Endothelial cell of umbilical vein (primary cell): ENCODE measurements at places on chromosomes 5 and 9. TPM values are rescaled to one million over a fixed set of nuclear protein-coding genes. Genes with fewer than 3 reads are reported as not detected.

DNA sequence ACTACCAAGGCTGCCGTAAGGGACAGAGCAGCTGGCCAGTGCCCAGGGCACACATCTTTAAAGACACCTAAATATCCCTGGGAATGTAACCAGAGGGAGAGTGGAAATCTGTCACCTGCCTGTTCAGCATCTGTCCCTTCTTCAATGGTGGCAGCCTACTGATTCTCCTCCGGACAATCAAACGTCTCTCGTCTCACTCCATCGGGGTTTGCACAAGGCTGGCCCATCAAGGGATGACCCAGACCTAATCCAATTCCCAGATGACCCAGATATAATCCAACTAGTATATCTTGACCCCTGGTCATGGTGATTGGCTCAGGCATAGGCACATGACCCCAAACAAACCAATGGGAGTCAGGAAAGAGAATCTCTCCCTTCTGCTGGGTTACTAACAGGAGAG, 93.5 kb downstream of the HRH2 start:
- no peak for DNase-seq

DNA sequence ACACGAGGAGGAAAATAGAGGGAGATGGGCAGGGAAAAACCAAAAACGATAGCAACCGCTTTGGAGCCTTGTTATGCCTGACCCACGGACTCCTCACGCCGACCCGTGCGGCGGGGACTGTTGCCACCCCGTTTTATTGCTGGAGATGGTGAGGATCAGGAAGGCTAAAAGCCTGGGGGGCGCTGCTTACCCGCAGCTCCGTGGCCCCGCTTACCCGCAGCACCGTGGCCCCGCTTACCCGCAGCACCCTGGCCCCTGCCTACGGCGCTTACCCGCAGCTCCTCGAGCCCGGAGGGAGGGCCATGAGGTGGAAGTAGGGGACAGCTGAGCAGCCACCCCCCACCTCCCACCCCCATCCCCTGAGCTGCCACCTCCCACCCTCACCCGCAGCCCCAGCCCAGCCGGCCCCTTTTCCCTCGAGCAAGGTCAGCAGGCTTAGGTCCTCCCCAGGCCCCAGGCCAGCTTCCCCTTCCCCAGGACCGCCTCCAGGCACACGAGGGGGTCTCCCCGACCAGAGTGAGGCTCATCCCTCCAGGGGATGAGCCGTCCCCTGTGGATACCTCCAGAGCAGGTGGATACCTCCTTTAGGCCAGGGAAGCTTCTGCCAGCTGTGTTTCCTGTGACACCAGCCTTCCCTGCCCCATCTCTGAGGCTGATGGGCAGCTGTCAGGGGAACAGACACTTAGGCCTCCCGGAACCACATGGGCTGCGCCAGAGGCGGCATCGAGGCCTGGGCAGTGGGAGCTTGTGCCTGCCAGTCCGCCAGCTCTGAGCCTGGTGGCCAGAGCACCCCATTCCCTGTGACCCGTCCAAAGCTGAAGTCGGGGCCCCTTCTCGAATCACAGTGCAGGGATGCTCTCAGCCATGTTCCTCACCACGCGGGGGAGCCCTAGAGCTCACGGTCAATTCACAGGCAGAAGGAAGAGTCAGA, 92.3 kb downstream of the LMX1B start:
- DNase-seq, result peak; percentile 28

GRCh38 chr9:123368023-123368422, 12.0 kb downstream of the CRB2 start:
- no peak for DNase-seq

GRCh38 chr9:133188843-133189180, 20.2 kb downstream of the OBP2B start:
- no peak for DNase-seq

GRCh38 chr9:31824860-31825259, 559.6 kb upstream of the ACO1 start:
- no peak for DNase-seq

DNA sequence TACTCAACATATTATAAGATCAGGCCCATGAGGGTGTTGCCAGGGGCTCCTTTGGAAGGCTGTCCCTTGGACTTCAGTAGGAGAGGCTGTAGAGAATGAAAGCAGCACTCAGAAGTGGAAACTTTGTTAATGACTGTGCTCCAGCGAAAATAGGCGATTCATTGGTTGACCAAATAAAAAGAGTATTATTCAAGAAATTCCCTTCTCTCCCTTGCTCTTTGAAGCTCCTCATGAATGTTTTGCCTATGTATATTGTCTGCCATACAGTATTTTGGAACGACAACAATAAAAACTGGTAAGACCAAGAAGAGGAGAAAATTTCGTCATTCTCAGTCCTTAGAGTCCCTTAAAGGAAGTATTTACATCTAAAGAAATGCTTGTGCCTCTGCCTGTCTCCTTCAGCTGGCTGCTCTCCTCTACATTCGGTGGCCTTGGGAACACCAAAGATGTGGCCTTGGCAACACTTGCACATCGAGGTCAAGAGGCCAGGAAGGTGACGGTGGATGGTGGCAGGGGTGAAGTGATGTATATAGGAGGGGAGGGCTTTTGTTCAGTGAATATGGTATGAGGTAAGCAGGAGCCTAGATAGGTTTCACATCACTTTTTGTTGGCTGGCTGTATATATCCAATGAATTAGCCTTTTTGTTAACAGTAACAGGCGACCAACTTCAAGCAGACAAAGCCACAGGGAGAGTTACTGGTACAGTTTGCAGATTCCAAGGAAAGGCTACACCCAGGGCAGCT, 95.0 kb upstream of the ACTBL2 start:
- no peak for DNase-seq

GRCh38 chr9:95771556-95772246, 103.8 kb upstream of the ERCC6L2 start:
- DNase-seq, result no peak

- DNase-seq, result no peak
Observed at GRCh38 chr5:112356178-112356956, 62.7 kb downstream of the EPB41L4A start.

SURF1 gene
- total RNA-seq, result 12.0 and 22.8 TPM in 2 replicates

GRCh38 chr5:2810644-2811043, 59.2 kb upstream of the IRX2 start:
- no peak for DNase-seq

STK10 gene
- total RNA-seq, result 47.2 and 57.9 TPM in 2 replicates

DNA sequence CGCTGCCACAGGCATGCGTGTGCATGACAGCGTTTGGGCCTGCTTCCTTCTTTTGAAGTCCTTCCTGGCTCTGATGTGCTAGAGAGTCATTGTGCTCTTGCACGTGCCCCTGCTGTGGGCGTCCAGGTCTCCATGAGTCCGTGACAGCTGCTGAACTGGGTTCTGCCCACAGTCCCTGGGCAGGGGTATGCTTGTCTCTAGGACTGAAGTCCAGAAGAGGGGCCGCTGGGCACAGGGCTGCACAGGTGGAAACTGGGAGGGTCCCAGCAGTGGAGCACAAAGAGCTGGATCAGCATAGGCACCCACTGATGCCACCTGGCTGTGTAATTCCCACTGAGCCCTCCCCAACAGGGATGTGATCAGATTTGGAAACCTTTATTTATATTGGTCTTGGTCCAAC, 169.4 kb downstream of the IRX2 start:
- no peak for DNase-seq

NR2F1 gene
- total RNA-seq, result 21.5 and 23.9 TPM in 2 replicates

FYB1 gene
- 0.44 TPM in 1 of 2 replicates, not detected in the other for total RNA-seq

SAXO1 gene
- not detected in 2 replicates for total RNA-seq

GRCh38 chr9:35859990-35860339, 10.2 kb downstream of the OR13J1 start:
- DNase-seq, result no peak

FOXI1 gene
- total RNA-seq, result not detected in 2 replicates

RANBP17 gene
- total RNA-seq, result 13.6 and 17.1 TPM in 2 replicates

GRCh38 chr5:138964647-138965201, 89.6 kb upstream of the LRRTM2 start:
- no peak for DNase-seq

DNA sequence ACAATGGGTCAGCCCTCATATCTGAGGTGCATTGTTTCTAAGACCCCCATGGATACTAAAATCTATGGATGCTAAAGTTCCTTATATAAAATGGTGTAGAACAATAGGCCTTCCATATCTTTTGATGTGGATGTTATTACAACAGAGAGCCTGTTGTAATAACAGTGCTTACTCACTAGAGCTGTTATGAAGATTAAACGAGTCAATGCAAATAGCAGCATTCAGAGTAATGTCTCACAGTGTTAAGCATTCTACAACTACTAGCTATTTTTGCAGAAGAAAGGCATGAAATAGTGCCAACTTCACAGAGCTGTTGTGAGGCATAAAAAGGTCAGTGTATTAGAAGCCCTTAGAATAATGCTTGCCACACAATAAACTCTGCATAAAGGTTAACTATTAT, 13.0 kb downstream of the CHSY3 start:
- DNase-seq, result no peak

GRCh38 chr9:841371-842209, at the start of gene DMRT1:
TSS of gene DMRT1 (plus strand) at chr9:841697. CDS start at chr9:841839, 142 bp downstream.
- no peak for DNase-seq

DNA sequence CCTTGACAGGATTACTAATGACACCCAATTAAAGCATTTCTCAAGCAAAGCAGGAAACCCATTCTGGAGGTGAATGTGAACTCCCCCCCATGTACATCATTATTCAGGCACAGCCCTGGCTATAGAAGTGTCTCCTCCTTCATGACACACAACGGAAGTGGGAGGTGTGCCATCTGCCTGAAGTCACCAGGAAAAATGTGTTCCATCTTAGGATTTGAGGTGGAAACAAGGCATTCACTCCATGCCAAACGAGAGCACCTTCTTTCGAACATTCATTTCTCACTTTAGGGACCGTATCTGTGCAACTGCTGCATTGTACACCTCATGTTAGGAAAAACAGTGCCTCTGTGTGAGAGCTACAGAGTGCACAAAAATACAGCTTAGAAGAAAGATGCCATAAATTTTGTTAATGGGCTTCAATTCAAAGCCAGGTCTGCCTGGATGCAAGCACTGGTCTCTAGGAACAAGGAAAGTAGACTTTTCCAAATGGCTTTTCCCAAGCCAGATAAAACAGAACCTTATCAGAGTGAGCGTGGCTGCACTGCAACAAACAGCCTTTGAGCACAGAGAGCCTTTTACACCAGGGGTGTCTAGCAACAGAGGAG, 19.4 kb downstream of the GOLM1 start:
- no peak for DNase-seq

DNA sequence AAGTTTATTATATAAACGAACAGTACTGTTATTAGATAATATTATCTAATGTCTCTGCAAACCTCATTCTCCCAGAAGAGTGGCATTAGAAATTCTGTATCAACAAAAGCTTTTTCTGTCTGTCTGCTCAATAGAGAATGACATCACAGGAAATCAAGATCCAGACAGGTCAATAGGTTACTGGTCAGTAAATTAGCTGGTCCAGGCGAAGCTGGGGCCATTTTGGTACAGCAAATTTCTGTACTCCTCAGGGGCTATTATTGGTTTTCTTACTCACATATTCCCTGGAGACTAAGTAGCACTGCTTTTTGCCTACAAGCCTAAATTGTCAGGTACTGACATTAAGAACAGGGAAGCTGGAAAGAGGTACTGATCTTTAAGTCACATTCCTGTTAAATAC, 80.5 kb downstream of the PLPP1 start:
- DNase-seq, result peak; percentile 35

GPR150 gene
- total RNA-seq, result 0.31 and 0.35 TPM in 2 replicates

DNA sequence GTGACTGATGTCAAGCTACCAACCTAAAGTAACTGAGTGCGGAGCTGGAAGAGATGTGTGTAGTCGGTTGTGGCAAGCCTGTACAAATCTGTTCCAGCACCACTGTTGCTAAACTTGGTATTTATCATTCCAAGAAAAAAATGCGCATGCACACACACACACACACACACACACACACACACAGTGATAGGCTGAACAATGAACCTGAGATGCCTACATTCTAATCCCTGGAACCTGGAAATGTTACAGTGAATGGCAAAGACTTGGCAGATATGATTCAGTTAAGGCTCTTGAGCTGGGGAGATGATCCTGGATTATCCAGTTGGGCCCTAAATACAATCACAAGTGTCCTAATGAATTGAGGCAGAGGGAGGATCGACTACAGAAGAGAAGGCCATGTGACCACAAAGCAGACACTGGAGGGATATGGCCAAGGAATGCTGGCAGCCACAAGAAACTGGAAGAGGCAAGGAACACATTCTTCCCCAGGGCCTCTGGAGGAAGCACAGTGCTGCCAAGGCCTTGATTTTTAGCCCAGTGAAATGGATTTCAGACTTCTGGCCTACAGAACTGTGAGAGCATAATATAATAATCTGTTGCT, 49.7 kb upstream of the LHFPL2 start:
- peak; percentile 12 for DNase-seq

DNA sequence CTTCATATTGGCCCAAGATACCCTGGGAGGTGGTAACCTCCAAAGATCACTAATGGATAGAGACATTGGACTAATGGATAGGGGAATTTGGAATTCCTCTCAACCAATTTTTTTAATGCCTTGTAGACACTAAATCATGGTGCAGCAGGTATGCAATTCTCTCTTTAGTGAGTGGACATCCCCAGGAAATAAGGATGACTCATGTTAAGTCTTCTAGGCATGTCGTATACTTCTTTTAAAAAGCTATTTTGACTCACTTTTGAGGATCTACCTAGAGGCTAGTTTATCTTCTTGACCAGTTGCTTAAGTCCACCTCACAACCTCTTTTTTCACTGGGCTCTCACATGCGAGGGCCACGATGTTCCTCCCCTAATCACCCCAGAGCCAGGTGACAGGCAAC, 211.6 kb upstream of the CDH12 start:
- no peak for DNase-seq

GRCh38 chr9:74940600-74940999, 12.1 kb downstream of the C9orf40 start:
- DNase-seq, result peak; percentile 10

- peak; percentile 32 for DNase-seq
Observed at GRCh38 chr5:39835371-39835770, 410.6 kb upstream of the DAB2 start.

DNA sequence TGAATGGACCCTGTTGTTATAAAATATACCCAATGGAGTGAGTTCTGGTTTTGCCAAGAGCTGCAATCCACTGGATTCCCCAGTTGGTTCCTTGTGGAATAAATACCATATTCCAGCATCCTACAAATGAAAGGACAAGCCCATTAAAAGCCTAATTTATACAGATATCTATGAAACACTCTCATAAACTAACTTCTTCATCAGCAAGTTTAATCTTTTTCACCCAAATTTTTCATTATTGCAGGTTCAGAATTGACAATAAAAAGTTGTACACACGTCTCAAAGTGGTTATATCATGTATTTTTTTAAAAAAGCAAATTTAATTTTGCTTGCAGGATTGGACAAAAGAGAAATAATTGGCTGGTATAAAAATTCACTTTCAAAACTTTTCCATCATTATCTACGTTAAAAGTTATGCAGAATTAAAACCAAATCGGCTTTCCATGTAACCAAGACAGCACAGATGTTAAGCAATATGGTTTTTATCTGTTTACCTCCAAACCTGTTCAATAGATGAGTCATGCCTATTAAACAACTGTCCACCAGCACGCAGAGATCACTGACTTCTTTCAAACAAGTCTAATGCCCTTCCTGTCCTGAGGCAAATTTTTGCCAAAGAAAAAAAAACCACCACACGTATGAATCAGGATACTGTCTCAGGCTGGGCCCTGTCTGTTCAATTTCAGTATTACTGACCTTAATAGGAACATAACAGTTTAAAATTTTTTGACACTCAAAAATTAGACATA, 42.5 kb downstream of the CEMIP2 start:
- DNase-seq, result peak; percentile 46

- DNase-seq, result no peak
Observed at GRCh38 chr5:173562451-173562850, 54.0 kb downstream of the BOD1 start.
